ENCODE measurements at places on chromosomes 12 and 14.

DNA sequence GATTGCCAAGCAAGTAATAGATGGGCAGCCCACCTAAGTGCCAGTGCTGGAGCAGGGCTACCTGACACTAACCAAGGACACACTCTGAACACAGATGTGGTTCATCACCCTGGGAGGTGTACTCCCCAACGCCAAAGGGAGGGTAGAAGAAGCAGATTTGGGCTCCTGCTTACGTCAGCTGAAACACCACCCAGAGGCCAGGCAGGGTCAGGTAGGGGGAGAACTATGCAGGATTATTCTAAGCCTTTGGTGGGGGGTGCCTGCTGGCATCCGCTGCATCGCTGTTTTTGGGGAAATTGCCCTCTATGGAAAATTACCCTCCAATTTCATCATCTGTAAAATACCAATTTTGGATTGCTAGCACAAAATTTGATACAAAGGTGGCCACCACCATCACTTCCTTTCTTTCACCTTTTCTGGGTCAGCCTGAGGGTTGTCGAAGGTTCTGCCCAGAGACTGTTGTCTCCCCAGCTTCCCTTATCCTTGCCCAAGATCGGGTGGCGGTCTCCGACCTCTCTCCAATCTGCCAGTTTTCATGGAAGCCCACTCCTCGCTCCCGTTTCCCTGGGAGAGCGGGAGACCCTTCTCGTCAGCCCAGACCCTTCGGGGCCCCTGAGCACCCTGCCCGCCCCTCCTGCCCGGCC lies 535 bp downstream of the BIN2 start:
- DNase-seq, result no peak

- no peak for DNase-seq
Observed at GRCh38 chr14:26709019-26709418, 111.2 kb upstream of the NOVA1 start.

DNA sequence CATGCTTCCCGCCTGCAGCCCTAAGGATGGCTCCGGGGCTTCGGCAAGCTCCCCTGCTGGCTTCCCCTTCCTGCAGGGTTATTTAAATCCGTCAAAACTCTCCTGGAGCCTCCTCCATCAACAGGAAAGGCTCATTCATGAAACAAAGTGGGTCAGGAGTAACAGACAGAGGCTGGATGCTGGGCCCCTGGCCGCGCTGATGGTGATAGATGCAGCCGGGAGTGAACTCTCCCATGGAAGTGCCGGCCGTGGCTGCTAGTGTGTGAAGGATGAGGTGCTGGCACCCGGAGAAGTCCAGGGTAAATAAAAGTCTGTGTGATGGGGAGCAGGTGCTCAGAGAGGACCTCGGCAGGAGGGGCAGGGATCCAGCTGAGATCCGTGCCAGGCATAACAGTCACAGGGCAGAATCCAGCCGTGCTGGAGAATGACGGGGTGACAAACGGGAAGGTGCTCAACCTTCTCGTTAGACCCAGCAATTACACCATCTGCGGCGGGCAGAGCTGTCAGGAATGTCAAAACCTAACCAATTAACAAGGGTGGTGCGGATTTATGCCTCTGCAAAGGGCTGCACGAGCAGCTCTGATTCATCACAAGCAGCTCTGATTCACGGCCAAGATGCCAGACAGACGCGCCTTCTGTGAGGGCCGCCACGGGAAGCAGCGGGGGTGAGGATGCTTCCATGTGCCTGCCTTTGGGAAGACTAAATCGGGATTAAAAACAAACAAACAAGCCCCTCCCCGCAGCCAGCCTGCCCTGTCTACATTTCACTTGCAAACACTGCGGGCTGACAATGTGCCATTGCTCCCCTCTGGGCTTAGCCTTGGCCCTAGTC lies 55.6 kb downstream of the SYNE3 start:
- DNase-seq, result peak; percentile 90

DNA sequence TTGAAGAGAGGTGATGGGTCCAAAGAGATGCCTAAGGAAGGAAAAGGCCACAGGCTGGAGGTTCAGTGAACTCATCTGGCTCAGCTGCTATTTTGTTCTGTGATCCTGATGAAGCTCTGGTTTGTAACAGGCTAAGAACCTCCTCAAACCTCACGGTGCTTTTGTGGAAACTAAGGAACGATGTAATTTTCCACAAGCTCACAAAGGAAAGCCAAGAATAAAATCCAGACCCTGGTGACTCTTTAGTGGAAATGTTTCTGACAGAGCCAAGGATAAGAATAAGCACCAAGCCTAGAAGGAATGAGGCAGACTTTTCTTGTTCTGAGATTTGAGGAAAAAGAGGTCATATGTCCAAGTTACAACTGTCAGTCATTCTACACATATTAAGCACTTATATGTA lies 93.6 kb downstream of the SLC24A4 start:
- no peak for DNase-seq

GRCh38 chr14:54776361-54777001 lies 126.1 kb downstream of the GCH1 start:
- DNase-seq, result peak; percentile 79

- DNase-seq, result peak; percentile 68
Observed at GRCh38 chr14:58882577-58883018, 244.8 kb downstream of the DACT1 start.
